Activated CD8-positive, alpha-beta memory T cell treated with anti-CD3 and anti-CD28 coated beads for 1 hour (primary cell): ENCODE measurements at places on chromosomes 2 and 18.

GRCh38 chr2:21326152-21326551 lies 202.4 kb downstream of the TDRD15 start:
- no peak for DNase-seq

DNA sequence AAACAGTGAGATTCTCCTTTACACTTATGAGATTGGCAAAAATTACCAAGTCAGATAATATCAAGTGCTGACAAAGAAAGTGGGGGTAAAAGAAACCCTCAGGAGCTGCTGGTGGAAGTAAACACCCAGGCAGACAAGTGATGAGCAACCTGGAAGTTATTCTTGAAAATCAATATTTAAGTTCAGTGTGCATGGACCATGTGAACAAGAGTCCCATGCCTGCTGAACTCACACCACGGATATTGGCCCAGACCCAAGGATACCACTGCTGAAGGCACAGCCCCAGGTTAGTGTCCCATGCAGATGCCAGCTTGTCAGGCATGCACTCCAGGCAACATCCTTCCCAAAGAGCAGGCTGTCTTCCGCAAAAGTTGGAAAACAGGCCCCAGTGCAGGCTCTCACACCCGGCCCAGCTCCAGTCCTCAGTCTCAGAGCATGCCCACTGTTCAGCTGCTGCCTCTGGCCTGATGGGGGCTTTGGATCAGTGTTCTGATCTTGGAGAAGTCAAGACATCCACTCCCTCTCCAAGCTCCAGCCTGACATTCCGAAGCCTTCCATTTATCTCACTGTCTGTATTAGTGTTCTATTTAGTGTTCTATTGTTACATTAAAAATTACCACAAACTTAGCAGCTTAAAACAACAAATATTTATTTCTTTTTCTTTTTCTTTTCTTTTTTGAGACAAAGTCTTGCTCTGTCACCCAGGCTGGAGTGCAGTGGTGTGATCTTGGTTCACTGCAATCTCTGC lies 70.0 kb downstream of the HS1BP3 start:
- DNase-seq = no peak

DNA sequence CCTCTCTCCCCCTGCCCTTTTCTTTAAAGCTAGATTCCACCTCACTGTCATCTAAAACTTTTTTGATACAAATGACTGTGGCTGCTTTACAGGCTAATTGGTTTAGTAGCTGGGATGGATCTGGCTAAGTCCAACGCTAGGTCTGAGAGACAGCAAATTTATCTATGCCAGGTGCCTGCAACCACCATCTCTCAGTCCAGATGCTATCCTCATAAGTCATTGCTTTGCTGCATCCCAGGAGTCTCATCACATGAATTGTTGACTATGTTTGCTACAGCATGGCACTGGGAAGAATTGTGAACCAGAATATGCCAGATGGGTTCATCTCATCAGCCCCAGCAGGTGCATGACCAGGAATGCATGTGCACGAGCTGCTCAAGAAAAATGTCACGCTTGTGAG lies 100.0 kb upstream of the PID1 start:
- no peak for DNase-seq

DNA sequence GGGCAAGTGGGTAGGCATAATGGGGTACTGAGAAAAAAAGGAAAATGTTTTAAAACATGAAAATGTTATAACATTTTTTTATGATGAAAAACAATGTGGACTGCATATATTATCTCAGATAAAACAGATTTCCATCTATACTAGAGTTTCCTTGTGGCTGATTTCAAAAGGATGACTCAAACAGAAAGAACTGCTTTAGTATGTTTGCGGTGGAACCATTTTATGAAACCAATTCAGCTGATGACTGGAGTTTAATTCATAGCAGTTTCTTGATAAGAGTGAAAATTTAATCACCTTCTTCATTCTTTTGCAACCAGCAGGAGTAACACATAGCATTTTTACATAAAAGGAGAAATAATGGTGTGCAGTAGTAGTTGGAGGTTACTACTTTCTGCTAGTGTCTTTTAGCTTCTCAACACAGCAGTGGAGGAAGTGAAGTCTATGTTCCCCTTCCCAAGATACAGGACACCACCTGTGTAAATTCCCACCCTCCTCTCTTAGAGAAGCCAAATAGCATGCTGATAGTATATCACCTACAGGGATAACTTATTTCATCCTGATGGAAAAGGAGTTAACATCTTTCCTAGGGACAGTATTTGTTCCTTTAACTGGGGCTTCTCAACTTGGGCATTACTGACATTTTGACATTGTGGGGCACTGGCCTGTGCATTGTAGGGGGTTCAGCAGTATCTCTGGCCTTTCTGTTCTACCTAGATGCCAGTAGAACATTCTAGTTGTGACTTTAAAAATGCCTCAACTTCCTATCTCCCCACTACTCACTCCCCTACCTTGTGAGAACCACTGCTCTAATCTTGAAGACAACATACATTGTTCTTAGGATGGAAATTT lies 29.9 kb downstream of the PELI1 start:
- DNase-seq = no peak

DNA sequence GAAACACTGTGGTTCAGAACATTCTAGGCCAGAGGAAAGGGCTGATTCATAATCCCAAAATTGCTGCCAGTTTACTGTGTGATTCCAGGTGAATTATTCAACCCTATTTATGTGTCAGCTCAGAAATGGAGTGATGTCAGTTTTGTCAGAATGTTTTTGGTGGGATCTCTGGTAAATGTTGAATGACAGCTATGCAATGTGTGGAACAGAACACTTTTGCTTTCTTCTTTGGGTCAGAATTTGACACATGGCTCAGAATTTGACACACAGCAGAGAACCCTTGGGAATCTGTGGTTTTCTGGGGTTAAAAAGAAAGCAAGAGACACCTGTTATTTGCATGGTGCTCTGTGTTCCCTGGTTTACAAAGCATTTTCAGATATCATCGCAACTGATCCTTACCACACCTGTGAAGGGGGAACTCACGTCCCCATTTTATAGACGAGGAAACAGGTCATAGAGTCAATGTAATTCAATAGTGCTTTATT lies 1.6 kb upstream of the MTA3 start:
- no peak for DNase-seq

DNA sequence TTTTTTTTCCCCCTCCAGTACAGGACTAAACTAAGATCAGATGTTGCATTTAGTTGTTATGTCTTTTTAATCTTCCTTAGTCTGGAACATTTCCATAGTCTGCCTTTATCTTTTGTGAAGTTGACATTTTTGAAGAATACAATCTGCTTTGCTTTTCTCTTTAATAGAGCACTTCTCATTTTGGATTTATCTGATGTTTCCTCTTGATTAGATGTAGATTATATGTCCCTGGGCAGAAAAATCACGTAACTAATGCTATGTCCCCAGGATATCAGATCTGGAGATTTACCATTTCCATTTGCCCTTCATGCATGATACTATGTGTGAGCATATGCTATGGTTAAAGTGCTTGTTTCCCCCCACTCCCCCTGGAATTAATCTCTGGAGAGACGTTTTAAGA lies 6.2 kb downstream of the ZNF638 start:
- DNase-seq = no peak

- no peak for DNase-seq
Observed at GRCh38 chr2:70188460-70188859, 2.4 kb downstream of the C2orf42 start.
